Thymus (tissue), 14 donors: ENCODE measurements at places on chromosomes 13 and 19.

- no peaks in the 10 kb centered on the region for H3K27me3 ChIP-seq
- no peak overlapping the region for H3K4me3 ChIP-seq
- no peak overlapping the region for H3K27ac ChIP-seq
Measured at GRCh38 chr13:26539738-26540292, 17.7 kb upstream of the WASF3 start.

GRCh38 chr13:48631441-48631840, 22.3 kb upstream of the CYSLTR2 start:
- no peak overlapping the region for H3K27ac ChIP-seq
- H3K4me3 ChIP-seq: no peak overlapping the region
- H3K36me3 ChIP-seq: no peaks in the 10 kb centered on the region
- H3K27me3 ChIP-seq: no peaks in the 10 kb centered on the region

- DNase-seq: no peak
- H3K4me3 ChIP-seq: no peak overlapping the region
- H3K27ac ChIP-seq: no peak overlapping the region
- peaks cover 3% of the 10 kb centered on the region for H3K4me1 ChIP-seq
- peaks cover 3% of the 10 kb centered on the region for H3K27me3 ChIP-seq
- H3K36me3 ChIP-seq: no peaks in the 10 kb centered on the region
Measured at GRCh38 chr19:48368936-48369335, 4.8 kb downstream of the SYNGR4 start.

DNA sequence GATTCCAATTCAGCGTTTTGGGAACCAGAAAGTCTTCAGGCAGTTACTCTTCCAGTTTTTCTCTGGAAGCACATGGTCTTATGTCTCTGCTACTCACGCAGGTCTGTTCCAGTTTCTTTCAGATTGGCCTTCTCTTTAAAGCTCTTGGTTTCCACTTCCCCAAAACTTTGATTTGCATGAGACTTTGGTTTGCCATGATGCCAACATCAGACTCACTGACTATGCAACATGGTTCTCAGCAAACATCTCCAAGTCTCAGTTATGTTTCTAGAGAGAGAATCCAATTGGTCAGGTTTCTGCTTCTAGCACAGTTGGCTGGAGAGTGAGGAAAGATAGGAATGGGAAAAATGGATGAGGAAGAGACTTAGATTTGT, 3.1 kb downstream of the AKAP11 start:
- no peaks in the 10 kb centered on the region for H3K27me3 ChIP-seq
- no peak overlapping the region for H3K27ac ChIP-seq
- peaks cover 13% of the 10 kb centered on the region for H3K4me1 ChIP-seq
- H3K36me3 ChIP-seq: no peaks in the 10 kb centered on the region

- no peak for DNase-seq
- peaks cover 95% of the 10 kb centered on the region for H3K36me3 ChIP-seq
- no peak overlapping the region for H3K27ac ChIP-seq
- H3K27me3 ChIP-seq: no peaks in the 10 kb centered on the region
Measured at GRCh38 chr19:49104229-49104864, 9.8 kb upstream of the LIN7B start.
